ENCODE measurements at places on chromosomes 4 and X.

DNA sequence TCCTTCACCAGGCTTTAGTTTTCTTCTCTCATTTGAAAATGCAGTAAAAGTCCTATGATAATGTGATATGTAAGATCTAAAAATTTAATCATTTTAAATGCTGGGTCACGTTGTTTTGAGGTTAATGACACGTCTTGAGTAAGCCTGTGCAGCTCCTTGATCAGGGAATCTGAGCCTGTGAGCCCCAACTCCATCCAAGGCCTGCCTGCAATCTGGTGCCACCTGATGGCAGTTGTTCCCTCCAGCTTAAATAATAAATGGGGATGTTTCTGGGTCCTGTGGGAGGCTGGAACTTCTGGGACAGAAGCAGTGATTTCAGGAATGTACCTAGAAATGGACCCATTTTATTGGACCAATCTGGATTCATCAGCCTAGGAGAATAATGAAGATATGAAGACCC is 455.4 kb upstream of the ADGRL3 start:
- no peak for DNase-seq

DNA sequence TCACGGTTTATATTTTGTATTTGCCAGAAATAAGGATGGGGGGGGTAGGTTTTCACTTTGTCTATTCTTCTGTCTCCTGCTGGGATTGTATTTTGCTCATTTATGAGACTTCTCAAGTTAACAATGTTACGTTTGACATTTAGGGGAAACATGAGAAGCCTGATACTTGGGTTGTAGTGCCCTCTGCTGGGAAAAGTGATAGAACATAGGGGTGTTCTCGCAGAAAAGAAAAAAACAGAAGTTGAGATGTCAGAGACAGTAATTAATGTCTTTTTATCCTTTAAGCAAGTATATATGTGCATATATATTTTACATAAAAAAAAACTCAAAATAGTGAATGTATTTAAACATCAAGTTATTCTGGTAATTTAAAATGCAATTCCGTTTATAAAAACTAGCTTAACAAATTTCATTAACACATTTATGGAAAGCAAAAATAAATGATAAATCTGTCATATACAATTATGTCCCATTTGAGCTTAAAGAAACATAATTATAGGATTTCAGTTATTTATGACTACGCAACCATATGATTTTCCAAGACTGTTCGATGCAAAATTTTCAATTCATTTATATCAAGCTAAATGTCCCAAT is 46.0 kb upstream of the TMPRSS11F start:
- peak; percentile 32 for DNase-seq

GRCh38 chrX:116824785-116825184 is 362.0 kb upstream of the CT83 start:
- no peak for DNase-seq

GRCh38 chr4:138967313-138967712 is 48.3 kb upstream of the NOCT start:
- DNase-seq, result no peak

DNA sequence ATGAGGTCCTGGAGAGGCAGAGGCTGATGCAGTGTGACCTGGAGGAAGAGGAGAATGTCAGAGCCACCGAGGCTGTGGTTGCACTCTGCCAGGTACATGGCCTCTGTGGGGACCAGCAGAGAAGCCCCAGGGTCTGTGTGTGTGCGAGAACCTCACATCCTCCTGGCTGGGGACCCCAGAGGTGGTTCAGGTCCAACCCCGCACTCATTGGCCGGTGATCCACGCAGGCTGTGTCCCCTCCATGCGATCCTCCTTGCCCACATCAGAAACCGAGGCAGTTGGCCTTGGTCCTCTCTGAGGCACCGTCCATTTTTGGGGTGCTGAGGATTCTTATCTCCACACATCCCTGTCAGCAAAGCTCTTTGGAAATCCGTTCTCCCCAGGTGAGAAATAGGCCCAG is 45.3 kb downstream of the EVC start:
- DNase-seq, result no peak

- no peak for DNase-seq
Observed at GRCh38 chr4:147582386-147583060, 34.7 kb upstream of the TMEM184C start.

- peak; percentile 53 for DNase-seq
Observed at GRCh38 chr4:2408401-2408958, 10.0 kb downstream of the ZFYVE28 start.

DNA sequence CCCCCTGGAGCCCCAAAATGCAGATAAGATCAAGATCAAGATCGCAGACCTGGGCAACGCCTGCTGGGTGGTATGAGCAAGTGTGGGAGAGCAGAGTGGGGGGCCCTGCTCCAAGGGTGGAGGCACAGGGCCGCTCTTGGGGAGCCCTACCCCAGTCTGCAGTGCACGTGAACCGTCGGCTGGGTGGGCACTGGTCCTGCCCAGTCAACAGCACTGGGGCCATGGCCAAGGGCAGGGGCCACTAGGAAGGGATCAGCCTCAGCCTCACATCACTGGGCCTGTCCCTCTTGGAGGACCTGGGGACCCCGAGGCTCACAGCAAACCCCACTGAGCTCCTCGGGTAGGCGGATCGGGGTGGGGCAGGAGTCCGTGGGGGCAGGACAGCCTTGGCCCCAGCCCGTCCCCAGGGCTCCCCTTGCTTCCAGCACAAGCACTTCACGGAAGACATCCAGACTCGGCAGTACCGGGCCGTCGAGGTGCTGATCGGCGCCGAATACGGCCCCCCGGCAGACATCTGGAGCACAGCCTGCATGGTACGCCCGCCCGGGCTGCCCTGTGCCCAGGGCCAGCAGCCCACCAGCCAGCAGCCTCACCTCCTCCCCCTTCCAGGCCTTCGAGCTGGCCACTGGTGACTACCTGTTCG is 3.6 kb downstream of the SRPK3 start:
- DNase-seq, result no peak

- DNase-seq, result no peak
Observed at GRCh38 chr4:6560416-6561172, 14.4 kb upstream of the MAN2B2 start.

- no peak for DNase-seq
Observed at GRCh38 chrX:17977696-17978095, 116.6 kb upstream of the RAI2 start.

GRCh38 chr4:123930996-123931395 is 534.4 kb downstream of the SPRY1 start:
- no peak for DNase-seq

DNA sequence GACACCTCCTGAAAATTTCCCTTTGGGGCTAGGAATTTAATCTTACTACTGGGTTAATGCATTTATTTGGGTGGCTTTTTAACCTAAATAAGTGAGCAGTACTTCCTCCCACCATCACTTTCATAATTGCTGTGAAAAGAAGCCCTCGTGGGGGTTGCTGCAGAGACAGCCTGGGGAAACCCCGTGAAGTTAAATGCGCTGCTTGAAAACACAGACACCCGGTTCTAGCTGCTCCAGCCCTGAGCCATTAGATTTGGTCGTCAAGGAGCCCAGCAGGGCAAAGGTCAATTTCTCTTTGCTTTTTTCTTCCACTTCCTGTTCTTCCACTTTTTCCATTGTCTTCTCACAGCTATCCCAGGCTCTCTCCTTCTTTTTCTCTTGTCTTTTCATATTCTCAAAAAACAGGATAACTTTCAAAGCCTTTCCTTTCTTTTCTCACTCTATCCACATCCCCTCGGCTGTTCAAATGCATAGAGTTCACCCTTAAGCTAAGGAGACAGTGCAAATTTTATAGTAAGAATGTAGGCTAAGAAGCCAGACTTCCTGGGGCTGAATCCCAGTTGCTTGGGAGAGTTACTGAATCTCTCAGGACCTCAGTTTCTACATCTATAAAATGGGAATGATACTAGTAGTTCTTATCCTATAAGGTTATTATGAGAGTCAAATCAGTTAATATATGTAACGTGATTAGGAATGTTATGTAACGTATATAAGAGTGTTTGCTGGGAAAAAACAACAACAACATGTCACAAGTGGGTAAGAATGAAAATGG is 91.5 kb upstream of the ZNF827 start:
- peak; percentile 4 for DNase-seq

- no peak for DNase-seq
Observed at GRCh38 chr4:102455750-102456149, 45.4 kb upstream of the NFKB1 start.

- peak; percentile 15 for DNase-seq
Observed at GRCh38 chr4:177214935-177215334, 94.7 kb upstream of the NEIL3 start.

GRCh38 chr4:150250293-150250997 is 172.2 kb downstream of the DCLK2 start:
- DNase-seq, result no peak

- DNase-seq, result no peak
Observed at GRCh38 chr4:187179086-187180058, 455.7 kb upstream of the FAT1 start.

GRCh38 chr4:83626245-83626836 is 90.4 kb downstream of the GPAT3 start:
- no peak for DNase-seq

DNA sequence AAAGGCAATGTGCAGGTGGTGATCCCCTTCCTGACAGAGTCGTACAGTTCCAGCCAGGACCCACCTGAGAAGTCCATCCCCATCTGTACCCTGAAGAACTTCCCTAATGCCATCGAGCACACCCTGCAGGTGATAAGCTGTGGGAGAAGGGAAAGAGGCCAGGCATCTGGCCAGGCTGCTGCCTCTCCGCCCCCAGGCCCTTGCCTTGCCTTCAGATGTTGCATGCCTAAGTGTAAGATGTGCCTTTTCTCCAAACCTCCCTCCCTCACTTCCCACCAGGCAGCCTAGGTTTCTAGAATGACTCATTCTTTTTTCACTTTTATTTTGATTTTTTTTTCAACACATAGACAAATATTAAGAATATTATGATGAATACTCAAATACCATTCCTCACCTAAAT is 12.2 kb upstream of the CDK16 start:
- no peak for DNase-seq

DNA sequence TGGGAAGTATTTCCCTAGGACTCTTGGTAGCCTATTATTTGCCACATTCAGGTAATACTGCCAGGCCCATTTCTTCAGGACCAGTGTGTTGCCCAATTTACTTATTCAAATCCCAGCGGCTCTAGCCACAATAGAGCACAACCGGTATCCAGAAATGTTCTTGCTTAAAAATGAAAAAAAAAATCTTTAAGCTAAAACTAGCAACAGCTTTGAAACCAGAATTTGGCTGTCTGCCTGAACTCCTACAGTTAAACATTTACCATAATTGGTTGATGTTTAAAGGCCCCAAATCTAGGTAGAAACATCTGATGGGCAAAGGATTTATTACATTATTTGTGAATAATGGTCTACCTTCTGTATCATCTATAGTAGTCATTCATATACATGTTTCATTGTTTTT is 930 bp upstream of the SLITRK4 start:
- no peak for DNase-seq

DNA sequence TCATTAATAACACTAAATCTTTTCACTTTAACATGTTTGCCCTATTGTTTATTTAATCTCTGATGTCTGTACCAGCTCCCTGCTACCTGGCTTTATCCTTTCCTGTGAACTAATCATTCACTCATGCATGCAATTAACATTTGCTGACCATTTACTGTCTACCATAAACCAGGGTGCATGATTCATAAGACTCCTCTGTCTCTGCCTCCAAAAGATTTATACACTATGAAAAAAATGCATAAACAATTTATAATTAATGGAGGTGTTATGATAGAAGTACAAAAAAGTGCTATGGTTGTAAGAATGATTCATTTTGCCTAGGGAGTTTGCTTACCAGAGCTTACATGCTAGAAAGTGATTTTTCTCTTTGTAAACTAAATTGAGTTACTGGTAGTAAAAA is 24.5 kb upstream of the CPEB2 start:
- DNase-seq, result no peak

DNA sequence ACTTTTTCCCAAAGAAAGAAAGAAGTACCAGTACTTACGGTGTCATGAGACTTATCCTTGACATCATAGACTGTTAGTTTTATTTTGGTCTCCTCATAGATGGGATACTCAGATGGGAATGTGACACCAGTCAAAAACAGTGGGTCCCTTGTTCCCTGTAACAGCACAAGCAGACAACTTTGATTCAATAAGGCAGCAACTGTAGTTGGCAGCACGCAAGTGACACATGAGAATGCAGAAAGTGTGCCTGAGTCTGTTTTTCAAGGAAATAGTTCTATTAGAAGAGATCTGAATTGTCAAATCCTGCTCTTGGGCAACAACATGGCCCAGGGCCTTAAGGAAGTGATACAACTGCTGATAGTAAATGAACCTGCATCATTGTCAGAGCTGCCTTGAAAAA is 443.2 kb downstream of the INPP4B start:
- no peak for DNase-seq

DNA sequence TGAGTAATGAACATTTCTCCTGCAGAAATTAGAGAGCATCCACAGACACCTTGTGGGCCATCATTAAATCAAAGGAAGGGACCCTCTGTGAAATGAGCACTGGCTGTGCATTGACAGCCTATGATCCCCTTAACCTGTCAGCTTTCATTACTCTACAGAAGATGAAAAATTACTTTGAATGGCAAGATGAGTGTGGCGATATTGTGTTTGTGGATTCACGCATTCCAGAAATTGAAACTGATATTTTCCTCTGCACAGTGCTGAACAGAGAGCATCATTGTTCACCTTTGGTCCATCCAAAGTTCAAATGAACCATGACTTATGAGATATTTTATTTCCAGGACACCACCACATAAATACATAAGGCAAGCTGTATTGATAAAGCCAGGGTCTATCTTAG is 374.8 kb upstream of the ANXA10 start:
- DNase-seq, result no peak

DNA sequence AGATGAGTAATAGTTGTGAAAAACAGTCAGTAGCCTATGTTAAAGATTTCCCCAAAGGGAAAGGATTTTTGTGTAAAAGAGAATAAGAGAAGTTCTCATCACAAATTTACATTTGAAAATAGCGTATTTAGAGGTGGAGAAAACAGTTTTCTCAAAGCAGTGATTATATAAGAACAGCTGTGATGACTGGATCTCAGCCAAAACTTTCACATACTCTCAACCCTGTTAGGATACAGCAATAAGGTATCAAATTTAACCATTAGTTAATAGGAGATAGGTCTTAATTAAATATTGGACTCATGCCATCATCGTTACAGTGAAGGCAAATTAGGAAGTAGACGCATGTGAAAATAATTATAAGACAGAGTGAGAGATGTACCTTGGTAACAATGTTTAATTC is 622.7 kb downstream of the PCDH18 start:
- DNase-seq, result no peak

- DNase-seq, result no peak
Observed at GRCh38 chr4:133863153-133863552, 338.4 kb downstream of the PABPC4L start.

DNA sequence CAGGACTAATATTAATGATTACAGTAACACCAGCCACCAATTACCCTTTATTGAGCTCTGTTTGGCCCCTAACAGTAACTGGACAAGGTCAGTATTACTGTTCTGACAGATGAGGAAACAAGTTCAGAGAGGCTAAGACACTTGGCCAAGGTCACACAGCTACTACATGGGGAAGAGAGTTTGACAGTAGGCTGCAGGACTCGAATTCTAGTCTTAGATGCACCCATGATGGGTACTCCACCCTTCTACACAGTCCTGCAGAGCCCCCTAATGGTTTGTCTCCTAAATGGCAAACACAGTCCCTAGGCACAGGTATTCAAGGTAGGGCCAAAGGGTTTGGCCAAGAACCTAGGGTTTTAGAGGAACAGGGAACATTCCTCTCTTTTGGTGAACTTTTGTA is 93.9 kb downstream of the NSUN7 start:
- peak; percentile 26 for DNase-seq

GRCh38 chr4:131084997-131085396 is 1989.0 kb downstream of the C4orf33 start:
- no peak for DNase-seq
